ENCODE measurements at places on chromosomes 7 and 10.

GRCh38 chr7:76357475-76358010 lies 1.2 kb downstream of the YWHAG start:
- DNase-seq = no peak

- no peak for DNase-seq
These were observed 19.0 kb downstream of the MSRB2 start for GRCh38 chr10:23114228-23114850.

DNA sequence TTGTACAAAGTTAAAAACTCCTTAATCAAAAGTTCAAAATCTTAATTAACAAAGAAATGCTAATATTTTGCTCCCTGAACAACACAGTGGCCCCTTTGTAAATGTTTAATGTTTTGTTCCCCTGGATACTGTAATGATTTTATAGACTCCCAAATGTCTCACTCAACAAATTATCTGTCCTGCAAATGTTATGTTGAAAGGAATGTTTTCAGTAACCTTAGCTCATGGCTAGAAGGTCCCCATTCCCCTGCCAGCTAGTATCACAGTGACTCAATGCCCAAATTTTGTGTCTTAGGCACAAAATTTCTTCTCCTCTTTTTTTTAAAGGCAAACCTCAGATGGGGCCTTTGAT lies 298.9 kb downstream of the ELMO1 start:
- DNase-seq = no peak

- DNase-seq = no peak
These were observed 609.0 kb upstream of the FOXK1 start for GRCh38 chr7:4073052-4073451.

- DNase-seq = no peak
These were observed 12.1 kb downstream of the ABCA13 start for GRCh38 chr7:48183370-48183743.

DNA sequence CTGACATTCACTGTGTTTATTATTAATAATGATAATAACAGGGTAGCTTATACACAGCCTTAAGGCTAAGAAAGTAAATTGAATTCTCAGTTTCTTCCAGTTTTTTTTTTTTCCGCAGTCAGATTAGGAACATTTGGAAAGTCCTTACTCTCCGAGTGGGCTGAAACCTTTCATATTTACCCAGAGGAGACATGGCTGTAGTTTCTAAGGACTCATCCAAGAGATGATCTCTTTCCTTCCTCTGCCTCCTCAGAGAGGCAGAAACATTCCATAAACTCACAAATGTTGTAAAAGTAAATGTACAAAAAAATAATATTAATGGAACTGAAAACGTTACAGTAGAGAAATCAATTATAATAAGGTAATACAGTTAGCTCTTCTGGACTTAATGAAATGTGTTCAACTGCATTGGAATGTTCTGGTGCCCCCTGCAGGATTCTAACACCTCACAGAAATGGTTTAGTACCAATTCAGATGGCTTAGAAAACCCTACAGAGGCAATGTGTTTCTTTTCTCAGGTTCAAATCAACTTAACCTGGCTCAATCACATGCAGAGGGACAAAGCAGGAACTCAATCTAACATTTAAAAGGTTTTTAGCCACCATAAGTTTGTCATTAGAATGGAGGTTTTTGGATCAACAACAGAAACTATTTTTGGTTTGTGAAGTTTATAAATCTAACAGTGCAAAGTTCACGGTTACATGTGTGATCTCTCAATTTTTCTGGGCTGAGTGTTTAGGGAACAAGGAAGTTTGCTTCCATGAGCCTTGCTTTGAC lies 71.7 kb downstream of the ICA1 start:
- DNase-seq = peak; percentile 41

- DNase-seq = no peak
These were observed 750.7 kb upstream of the PHF14 start for GRCh38 chr7:10222976-10223375.

DNA sequence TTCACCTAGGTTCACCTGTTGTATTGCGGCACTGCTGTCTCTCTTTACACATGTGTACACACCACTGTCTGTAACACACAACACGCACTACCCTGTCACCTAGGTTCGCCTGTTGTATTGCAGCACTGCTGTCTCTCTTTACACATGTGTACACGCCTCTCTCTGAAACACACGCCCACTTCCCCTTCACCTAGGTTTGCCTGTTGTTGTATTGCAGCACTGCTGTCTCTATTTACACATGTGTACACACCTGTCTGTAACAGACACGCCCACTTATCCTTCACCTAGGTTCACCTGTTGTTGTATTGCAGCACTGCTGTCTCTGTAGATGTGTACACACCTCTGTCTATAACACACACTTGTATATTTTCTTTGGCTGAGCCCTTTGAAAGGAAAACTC lies 51.5 kb downstream of the WDR37 start:
- DNase-seq = no peak

GRCh38 chr7:117672453-117672852 lies 192.6 kb downstream of the CFTR start:
- no peak for DNase-seq

- DNase-seq = no peak
These were observed 31.7 kb upstream of the ANKRD2 start for GRCh38 chr10:97540669-97541500.

- DNase-seq = no peak
These were observed 28.9 kb upstream of the EZH2 start for GRCh38 chr7:148912758-148913541.

DNA sequence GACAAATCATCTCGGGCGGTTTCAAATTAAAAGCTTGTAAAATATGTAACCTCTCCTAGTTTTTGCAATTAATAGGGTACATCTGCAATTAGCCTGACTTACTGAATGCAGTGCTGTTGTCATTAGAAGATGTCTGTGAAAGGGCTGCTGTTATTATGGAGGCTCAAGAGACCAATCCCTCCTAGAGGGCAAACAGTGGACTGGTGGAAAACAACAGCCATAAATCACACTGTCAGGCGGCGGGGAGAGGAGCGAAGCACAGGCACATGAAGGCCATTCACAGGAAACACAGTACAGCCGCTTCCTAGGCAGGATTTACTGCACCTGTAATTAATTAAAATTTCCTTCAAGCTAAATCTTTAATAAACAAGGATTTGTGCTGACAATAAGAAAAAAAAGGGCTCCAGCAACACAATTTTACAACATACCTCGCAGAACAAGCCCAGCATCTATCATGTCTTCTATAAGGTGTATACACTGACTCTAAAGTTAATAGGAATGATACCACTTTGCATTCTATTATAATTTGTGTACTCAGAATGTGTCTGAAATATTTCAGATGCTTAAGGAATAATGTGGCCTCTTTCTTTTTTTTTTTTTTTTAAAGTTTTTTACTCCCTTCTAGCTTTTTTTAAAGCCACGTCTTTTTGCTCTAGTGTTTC lies 50.7 kb downstream of the ERCC6 start:
- DNase-seq = no peak

DNA sequence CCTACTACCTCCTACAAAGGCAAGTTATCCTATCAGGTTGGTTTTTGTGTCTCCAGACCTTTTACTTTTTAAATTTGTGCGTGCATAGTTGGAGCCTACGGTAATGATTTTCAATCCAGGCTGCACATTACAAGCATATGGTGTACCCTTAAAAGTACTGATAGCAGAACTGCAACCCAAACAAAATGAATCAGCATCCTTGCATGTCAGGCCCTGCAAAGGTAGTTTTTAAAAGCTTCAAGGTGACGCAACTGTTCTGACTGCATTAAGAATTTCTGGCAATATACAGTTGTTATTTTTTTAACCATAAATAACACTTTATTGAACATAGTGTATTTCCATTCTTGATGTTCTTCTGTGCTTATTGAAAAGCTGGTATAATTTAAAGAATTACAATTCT lies 28.9 kb downstream of the GNAT3 start:
- DNase-seq = no peak

DNA sequence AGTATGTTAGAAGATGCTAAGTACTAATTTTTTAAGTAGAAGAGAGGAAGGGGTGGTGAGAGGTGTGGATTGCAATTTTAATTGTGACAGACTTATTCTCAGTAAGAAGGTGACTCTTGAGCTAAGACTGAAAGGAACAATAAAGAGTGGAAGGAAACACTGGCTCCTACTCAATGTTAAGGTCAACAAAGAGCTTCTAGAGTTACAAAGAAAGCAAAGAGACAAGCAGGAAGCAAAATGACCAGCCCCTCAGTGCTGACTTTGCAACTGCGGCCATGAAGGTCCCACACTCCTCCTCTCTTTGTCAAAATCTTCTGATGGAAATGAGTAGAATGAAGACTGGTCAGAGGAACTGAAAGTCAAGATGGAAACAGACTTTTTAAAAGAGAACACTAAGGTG lies 79.9 kb upstream of the FOXI2 start:
- DNase-seq = no peak

GRCh38 chr7:103887853-103888602 lies 101.4 kb downstream of the RELN start:
- no peak for DNase-seq

DNA sequence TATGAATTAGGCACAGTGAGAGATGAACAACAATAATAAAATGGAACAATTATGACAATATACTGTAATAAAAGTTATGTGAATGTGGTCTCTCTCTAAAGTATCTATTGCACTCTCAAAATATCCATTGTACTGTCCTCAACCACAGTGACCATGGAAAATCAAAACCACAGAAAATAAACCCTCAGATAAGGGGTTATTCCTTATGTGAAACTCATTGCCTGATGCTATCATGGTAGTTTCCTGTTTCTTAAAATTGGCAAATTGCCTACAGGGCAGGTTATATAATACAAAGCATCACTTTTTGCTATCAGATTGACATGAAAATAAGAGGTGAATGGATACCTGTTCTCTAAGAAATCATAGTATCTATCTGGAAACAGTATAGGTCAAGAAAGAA lies 3.8 kb downstream of the MCM10 start:
- DNase-seq = no peak

GRCh38 chr7:70006261-70006920 lies 408.1 kb downstream of the AUTS2 start:
- DNase-seq = no peak

DNA sequence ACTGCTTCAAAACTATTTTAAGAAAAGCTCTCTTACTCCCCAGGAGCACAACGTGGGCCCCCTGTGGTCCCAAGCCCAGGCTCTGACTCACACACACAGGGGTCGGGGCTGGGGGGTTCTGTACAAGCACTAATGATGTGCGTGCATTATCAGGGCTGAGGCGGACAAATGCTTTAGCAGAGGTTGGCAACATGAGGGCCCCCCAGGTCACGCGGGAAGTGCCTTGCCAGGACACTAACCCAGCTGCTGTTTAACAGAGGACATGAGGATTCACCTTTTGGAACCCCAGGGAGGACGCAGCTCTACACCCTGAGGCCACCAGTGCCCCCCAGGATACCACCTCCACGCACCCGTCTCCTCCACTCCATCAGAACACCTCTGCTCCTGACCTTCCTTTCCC lies 342.8 kb downstream of the DNAJB6 start:
- no peak for DNase-seq

DNA sequence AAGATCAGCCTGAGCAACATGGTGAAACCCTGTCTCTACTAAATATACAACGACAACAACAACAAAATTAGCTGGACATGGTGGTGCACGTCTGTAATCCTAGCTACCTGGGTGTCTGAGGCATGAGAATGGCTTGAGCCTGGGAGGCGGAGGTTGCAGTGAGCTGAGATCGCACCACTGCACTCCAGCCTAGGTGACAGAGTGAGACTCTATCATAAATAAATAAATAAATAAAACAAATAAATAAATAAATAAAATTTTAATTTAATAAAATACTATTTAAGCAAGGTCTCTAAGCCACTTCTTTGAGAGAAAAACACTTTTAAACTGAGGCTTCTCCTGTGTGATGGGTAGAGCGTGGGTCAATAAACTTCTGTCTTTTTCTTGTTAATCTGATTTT lies 38.3 kb downstream of the MICU1 start:
- DNase-seq = no peak

GRCh38 chr10:78336402-78336791 lies 302.7 kb downstream of the RPS24 start:
- no peak for DNase-seq

- no peak for DNase-seq
These were observed 118.1 kb downstream of the INPP5A start for GRCh38 chr10:132655735-132656134.

- DNase-seq = no peak
These were observed 608.3 kb downstream of the SH2D4B start for GRCh38 chr10:81145975-81146374.

DNA sequence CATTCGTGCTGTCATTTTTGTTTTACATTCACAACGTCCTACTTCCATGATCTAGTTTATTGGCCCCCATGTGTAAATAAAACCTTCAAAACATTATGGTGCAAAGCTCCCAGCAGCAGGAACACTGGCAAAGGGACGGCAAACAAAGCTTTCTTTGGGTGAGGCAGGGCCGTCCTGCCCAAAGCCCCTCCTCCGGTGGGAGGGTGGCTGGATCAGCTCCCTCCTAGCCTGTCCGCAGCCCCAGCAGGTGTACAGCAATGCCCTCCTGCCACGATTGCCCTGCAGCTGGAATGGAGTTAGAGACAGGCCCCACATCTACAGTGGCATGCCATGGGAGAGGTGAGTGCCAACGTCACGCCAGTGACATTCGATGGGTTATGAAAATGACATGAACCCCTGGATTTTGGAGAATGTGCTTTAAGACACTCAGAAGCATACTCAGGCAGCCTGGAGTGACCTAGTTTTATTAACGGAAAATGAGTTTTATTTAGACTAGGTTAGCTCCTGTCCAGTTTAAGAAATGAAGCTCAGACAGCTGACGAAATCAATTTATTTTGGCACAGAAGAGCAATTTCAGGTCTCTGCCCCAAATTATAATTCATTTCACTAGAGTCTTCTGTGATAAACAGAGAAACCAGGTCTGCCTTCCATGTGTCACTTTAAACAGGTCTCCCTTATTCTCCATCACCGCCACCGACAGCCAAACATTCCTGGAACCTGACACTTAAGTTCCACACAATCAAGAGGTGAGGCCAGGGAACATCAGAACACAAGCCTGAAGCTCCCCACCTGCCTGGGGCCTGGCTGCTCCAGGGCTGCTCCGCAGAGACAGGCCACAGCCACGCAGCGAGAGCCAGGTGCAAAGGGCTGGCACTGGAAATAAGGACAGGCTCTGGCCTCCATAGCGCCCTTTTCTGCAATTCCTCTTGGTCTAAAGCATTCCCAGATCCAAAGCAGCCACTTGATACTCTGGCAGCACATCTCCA lies 50.1 kb downstream of the VOPP1 start:
- DNase-seq = no peak

DNA sequence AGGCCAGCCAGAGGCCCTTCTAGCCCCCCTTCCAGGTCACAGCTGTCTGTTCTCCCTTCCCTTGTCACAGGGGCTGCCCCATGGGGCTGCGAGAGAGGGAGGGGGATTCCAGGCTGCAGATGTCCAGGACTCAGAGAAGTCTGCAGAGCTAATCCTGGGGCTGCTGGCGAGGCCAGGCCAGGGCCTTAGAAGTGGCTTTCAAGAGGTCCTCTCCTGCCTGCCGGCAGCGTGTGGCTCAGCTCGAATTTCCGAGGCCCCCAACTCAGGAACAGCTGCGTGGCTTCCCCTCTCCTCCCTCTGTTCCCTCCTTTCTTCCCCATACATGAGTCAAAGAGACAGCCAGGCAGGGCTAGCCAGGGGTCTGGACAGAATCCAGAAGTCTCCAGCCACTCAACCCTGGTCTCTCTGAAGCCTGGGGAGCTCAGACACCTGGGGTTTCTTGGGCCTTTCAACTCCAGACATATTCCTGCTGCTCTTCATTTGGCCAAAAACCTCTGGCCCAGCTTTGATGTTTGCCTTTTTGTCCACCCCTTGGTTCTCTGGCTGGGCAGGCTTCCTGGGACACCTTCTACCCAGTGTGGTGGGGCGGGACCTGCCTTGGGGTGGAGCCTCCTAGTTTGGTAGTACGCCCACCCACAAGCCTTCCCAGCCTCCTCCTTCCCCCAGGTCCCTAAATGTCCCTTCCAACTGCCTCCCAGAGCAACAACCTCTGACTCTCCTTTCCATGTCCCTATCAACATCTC lies 21.8 kb upstream of the EIF5AL1 start:
- DNase-seq = no peak

Data from stimulated activated CD4-positive, alpha-beta T cell treated with anti-CD3 and anti-CD28 coated beads, Interleukin-1b, Interleukin-23, amount 100 ng/mL, for 1 hour (primary cell).